ENCODE measurements at places on chromosomes 5 and 9.

GRCh38 chr9:4727593-4727992 lies 13.4 kb downstream of the AK3 start:
- DNase-seq: no peak

DNA sequence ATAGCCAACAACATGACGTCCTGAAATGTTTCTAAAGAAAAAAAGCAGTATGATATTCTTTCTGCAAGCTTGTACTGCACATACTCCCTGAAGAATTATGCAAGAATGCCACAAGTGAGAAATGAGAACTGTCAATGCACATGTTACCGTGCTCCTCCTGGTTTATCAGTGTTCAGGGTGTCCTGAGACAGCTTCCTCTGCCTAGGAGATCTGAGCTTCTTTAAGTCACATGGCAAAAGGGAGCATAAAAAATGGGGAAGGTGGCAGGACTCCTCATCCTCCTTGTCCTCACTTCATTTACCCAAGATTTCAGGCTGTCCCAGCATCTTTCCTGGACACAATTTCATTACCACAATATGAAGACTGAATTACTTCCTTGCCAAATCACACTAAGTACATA lies 238.2 kb downstream of the GLIS3 start:
- DNase-seq: no peak

GRCh38 chr5:165906871-165907270 lies 2384.6 kb upstream of the WWC1 start:
- no peak for DNase-seq

- no peak for DNase-seq
Observed at GRCh38 chr5:180790020-180790419, 12.6 kb downstream of the MGAT1 start.

DNA sequence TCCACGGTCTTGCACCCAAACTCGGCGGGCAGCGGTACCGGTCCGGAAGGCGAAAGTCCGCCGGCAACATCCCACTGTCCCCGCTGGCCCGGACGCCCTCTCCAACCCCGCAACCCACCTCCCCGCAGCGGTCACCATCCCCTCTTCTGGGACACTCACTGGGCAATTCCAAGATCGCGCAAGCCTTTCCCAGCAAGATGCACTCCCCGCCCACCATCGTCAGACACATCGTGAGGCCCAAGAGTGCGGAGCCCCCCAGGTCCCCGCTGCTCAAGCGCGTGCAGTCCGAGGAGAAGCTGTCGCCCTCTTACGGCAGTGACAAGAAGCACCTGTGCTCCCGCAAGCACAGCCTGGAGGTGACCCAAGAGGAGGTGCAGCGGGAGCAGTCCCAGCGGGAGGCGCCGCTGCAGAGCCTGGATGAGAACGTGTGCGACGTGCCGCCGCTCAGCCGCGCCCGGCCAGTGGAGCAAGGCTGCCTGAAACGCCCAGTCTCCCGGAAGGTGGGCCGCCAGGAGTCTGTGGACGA lies 33.3 kb downstream of the CD180 start:
- no peak for DNase-seq
